ENCODE measurements at places on chromosomes 11 and 22.
A peak's percentile ranks its signal among the peaks of the same experiment; 100 is the strongest.

GRCh38 chr22:27347951-27348350 is 453.6 kb downstream of the MN1 start:
- no peak for DNase-seq

- DNase-seq, result no peak
Observed at GRCh38 chr22:19937616-19938473, 3.7 kb upstream of the COMT start.

- no peak for DNase-seq
Observed at GRCh38 chr11:32427935-32428664, 7.2 kb downstream of the WT1 start.

- DNase-seq, result no peak
Observed at GRCh38 chr11:76665921-76666351, 4.6 kb downstream of the LRRC32 start.

GRCh38 chr22:41931701-41932269 is 5.2 kb upstream of the TNFRSF13C start:
- DNase-seq, result no peak

GRCh38 chr11:120529911-120530310 is 18.4 kb downstream of the GRIK4 start:
- DNase-seq, result no peak

GRCh38 chr11:86138958-86139357 is 70.1 kb upstream of the PICALM start:
- no peak for DNase-seq

- DNase-seq, result no peak
Observed at GRCh38 chr11:45092901-45093760, 53.3 kb upstream of the PRDM11 start.

GRCh38 chr11:64841592-64842365 is 2.7 kb downstream of the CDC42BPG start:
- DNase-seq, result no peak

DNA sequence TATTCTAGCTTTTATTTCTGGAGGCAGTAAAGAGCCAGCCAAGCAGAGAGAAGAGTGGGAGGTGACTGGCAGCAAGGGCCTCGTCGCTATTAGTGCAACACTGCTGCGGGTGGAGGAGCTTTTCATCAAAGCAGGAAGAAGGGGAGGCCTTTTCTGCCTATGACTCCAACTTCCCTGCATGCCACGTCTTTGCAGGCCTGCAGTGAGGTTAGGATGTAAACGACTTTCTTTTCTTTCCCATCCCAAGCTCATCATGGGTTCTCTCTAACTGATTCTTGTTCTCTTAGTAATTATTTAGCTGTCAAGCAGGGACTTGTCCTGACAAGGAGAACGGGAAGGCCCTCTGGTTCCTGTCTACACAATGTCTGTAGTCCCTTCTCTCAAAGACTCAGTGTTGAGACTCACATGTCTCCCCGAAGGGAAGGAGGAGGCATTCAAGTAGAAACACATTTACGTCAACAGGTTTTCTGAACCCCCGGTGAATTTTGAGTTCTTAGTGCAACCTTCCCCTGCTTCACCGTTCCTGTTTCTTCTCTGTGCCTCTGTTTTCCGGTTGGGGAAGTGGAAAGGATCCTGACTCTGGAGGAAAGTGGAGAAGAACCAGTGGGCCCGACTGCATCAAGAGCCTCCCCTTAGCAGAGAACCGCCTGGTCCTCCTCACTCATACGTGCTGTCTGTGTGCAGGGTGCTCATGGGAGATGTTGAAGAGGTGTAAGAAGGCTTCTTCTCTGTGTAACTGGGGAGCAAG is 56.9 kb downstream of the PACS1 start:
- DNase-seq, result peak; percentile 43

Measured in activated T-cell treated with anti-CD3 and anti-CD28 coated beads for 48 hours (primary cell).